ENCODE measurements at places on chromosomes 5 and 9. TPM values are rescaled to one million over a fixed set of nuclear protein-coding genes. Genes with fewer than 3 reads are reported as not detected.

The PCDHB12 gene
- 5.4 TPM for polyA plus RNA-seq

DNA sequence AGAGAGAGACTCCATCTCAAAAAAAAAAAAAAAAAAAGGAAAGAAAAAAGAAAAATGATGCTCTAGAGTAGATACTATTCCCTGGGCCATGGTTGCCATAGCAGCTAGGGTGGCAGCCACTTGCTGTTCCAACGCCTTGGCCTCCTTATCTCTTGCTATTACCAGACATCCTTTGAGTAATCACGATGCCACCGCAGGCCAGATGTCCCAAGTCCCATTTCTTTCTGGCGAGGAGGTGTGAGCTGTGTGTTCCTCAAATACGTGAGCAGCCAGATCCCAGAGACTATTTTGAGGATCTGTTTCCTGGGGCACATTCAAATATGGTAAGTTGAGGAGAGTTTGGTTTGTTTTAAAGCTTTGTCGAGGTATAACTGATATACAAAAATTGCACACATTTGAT is 23.4 kb upstream of the GFPT2 start:
- no peak for DNase-seq

The LURAP1L gene
- 23.1 TPM for polyA plus RNA-seq

DNA sequence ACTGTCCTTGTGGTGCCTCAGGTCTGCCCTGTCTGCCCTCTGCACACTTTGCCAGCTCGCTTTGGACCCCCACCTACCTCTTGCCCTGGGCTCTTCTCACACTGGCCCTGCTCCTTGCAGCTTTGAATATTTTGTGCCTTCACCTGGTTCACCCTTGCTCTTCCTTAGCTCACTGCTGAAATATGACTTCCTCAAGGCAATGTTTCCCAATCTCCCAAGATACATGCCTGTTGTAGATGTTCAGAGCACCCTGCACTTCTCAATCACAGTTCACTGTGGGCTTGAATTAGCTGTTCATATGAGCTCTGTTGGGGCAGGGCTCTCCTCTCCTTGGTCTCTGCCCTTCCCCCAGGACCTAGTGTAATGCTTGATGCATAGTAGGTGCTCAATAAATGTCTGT is 8.0 kb downstream of the AFAP1L1 start:
- DNase-seq: no peak

The FOCAD gene
- 23.8 TPM for polyA plus RNA-seq

The CTXN3 gene
- polyA plus RNA-seq: not detected

- DNase-seq: no peak
These were observed 567.0 kb upstream of the SGCD start for GRCh38 chr5:155759984-155760383.

DNA sequence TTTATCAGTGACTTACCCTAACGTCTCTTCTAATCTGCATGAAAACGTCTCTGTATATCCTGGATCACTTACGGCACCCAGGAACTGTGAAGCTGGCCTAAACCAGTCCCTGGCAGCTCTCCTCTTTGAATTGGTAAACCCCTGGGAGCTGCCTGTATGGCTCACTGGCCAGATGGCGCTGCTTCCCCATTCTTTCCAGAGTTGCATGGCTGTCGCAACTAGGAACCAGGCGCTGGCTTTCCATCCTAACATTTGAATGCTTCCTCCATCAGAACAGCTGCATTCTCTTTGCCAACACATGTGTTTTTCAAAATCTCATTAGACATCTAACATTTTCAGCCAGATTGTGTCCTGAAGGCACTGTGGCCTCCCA is 8.0 kb upstream of the PCA3 start:
- DNase-seq: no peak

DNA sequence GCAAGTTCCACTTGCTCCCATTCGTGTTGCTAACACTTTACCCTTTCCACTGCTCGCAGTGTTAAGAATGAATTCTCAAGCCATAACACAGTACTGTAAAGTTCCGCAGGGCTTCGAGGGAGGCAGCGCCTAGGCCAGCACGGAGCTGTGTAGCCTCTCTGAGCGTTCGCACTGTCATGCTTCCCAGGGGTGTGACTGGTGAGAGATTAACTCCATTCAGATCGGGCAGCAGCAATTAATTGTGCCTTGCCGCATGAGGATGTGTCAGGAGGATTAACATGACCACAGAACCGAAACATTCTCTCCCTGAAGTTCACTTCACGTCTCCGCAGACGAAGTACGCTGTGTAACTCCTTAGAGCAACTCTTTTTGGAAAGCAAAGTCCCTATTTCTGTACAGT is 23.2 kb downstream of the ZBTB34 start:
- DNase-seq: no peak

DNA sequence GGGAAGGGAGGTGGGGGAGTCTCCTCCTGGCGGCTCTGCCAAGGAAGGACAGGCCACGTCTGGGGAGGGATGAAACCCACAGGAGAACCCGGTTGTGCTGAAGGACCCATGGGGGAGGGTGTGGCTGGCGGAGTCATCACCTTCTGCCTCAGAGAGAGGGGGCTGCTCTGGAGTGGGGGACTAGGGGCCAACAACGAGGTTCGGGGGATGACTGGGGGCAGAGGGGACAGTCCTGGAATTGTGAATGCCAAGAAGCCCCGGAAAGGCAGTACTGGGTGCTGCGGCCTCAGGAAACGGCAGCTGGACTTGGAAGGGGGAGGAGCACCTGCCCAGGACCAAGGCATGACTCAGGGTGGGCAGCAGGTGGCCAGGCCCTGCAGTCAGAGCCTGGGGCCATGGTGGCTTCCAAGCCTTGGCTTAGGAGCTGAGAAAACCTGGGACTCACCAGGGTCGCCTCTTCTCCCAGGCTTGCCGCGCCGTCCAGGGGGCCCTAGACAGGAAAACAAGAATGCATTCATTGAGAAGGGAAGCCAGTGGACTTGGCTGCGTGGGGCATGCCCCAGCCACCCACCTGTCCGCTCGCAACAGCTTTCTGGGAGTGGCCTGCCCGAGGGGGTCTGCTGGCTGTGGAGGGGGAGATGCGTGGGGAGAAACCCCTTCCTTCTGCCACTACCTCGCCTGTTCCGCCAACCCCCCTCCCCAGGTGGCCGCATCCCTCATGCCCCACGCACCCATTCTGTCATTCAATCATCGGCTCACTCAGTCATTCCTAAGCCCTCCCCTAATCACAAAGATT is 74.0 kb upstream of the PHYKPL start:
- DNase-seq: no peak

GRCh38 chr5:4700069-4700468 is 440.1 kb upstream of the ADAMTS16 start:
- DNase-seq: peak; percentile 72

The FIBCD1 gene
- polyA plus RNA-seq: 0.60 TPM

GRCh38 chr9:84500826-84501225 is 160.3 kb upstream of the SLC28A3 start:
- no peak for DNase-seq

GRCh38 chr9:38263532-38263931 is 129.0 kb upstream of the ALDH1B1 start:
- DNase-seq: no peak

The WNT8A gene
- polyA plus RNA-seq: 0.12 TPM

The CXCL14 gene
- 45.3 TPM for polyA plus RNA-seq

The HAVCR2 gene
- polyA plus RNA-seq: 11.6 TPM

DNA sequence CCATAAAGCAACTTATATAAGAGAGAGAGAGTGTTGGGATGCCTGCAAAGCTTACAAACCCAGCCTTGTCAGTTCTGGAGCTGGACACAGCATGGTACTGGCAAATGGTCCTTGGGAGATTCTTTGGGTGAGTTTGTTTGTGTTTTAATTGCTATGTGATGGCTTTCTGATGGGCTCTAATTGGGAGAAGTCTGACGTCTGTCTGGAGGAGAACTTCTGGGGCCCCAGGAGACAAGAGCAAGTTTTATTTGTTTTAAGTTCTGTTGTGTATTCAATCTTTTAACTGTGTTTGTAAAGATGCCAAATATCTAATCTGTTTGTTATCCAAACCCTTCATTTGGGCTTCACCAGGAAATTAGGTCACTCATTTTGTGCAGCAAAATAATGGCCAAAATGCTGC is 50.3 kb upstream of the AFAP1L1 start:
- no peak for DNase-seq

DNA sequence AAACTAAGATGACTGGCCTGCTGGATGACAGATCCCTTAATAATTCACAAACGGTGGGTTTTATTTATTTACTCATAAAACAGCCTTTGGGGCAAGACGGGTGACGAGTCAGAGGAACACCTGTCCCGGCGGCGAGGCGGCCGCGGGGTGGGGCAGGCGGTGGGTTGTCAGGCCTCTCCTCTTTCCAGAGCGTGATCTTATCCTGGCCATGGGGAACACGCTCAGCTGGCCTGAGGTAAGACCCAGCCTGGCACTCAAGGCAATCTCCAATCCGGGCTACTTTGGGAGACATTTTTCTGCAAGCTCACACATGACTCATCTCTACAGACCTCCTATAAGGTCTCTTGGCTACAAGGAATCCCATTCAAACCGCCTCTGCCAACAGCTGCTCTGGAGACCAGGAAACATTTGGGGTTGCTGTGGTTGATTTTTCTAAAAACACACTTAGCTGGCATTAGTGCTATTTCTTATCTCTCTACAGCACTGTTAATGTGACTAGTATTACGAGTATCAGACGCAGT is 6.3 kb downstream of the RAPGEF1 start:
- no peak for DNase-seq

- DNase-seq: no peak
These were observed 731.6 kb downstream of the DNAH5 start for GRCh38 chr5:13212886-13213285.

DNA sequence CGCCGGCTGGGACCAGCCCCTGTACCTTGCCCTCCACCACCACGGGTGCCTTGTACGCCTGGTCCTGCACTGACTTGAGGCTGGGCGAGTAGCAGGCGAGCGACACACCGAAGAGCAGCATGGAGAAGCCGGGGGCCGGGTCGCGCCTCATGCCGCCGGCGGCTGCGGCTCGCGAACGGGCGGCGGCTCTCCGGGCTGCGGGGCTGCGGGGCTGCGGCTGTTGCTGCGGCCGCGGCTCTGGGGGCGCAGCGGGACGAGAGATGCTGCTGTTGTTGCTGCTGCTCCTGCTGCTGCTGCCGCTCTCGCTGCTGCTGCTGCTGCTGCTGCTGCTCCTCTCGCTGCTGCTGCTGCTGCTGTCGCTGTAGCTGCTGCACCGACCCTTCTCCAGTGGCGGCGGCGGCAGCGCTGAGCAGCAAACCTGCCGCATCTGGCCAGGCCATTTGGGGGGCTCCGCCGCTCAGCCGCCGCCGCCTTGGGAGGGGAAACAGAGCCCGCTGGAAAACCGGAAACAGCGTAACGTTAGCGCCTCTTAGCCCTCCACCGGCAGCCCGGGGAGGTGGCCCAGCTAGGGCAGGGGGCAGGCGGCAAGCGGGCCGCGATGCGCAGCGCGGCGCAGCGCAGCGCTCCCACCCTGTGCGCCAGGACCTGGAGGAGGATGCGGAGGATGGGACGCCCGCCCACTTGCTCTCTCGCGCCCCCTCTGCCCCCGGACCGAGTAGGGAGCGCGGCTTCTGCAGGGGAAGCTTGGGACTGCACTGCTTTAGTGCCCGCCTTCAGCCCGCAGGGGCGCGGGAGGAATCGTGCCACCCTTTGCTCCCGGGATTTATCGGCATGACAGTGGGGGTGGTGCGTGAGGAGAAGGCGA is at the start of gene NRG2:
Gene NRG2, minus strand, starts transcription at position 657 of the 865 bp plus-strand sequence.
- DNase-seq: peak; percentile 34

GRCh38 chr9:126671381-126671831 is 57.7 kb downstream of the LMX1B start:
- no peak for DNase-seq

DNA sequence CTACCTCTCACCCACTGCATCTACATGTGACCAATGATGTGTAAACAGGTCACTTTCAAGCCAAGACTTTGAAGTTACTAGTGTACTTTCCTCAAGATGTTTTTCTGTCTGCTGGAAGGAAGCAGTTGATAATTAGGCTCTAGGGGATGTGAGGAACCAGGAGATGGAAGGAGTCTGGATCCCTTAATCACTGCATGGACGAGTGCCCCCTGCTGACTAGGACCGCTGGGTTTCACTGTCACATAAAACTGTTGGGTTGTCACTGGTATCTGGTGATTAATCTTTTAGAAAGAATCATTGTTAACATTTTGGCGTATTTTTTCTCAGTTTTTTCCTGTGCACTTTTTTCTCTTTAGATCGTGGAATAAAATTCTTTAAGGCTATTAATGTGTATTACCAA is 79.5 kb downstream of the SREK1 start:
- DNase-seq: no peak

DNA sequence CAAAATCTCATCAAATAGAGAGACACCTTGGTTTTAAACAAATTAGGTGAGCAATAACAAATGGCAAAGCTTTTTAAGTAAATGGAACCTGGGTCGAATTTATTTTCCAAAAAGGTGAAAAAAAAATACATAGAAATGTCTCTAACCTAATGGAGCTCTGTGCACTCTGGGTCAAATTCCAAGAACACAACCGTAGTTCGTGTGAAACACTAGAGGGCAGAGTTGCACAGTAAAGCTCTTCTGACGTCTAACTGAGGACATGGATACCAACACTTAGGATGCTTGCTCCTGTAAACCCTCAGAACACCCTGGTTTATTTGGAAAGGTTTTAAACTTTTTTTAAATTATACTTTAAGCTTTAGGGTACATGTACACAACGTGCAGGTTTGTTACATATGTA is 18.9 kb downstream of the MARCHF11 start:
- peak; percentile 36 for DNase-seq

- DNase-seq: no peak
These were observed 228.7 kb downstream of the DCP2 start for GRCh38 chr5:113205323-113205722.

- no peak for DNase-seq
These were observed 79.4 kb downstream of the PTTG1 start for GRCh38 chr5:160500786-160501779.

DNA sequence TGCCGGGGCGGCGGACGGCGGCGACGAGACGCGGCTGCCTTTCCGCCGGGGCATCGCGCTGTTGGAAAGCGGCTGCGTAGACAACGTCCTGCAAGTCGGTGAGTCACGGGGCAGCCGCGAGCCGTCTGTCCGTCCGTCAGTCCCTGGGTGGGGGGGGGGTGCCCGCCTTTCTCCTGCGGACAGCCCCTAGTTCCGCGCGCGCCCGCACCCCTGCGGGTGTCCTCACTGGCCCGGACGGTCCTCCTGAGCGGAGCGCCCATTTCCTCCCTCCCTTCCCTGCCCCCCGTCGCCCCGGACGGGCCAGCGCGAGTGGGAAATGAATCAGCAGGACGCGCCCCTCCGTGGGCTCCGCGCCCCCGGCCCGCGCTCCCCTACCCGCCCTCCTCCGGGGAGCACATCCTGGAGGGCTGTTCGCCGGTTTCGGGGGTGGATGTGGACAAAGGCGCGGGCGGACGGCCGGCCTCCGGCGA is 828 bp downstream of the ZSWIM6 start:
- no peak for DNase-seq

Measured in right renal pelvis (tissue), 4 donors.